ENCODE measurements at places on chromosomes 4 and X.

DNA sequence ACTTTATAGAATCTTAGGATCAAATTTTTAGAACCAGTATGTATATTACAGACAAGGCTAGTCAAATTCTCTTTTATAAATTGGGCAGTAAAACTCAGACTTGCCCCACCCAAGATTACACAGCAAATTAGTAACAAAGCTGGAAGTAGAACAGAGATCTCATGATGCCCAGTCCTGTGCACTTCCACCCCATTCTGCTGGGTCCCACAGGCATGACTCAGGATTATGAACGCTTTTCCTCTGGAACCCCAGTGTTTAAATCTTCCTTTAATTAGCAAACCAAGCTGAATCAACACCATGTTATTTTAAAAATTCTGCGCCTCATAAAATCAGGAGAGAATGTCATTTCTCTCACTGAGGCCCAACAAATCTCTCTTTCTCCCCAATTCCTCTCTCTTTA is 1.5 kb upstream of the IL13RA2 start:
- DNase-seq: no peak

- DNase-seq: no peak
Observed at GRCh38 chr4:14396183-14396582, 606.1 kb upstream of the CPEB2 start.

- DNase-seq: no peak
Observed at GRCh38 chrX:3232262-3232923, 114.1 kb downstream of the MXRA5 start.

DNA sequence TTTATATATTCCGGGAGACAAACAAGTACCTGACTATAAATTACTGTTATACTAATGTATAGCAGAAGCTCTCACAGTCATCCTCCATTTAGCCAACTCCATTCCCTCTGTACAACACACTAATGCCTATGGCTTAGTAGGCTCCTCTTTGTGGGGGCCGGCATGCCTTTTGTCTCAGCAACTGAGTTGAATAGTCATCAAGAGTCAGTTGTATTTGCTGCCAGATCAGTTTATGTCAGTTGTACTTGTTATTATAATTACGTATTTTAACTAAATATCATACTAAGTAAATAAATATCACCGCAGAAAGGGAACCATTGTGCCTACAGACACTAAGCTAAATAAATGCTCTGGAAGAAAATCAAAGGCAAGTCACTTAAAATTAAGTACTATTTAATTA is 9.9 kb downstream of the PRMT9 start:
- no peak for DNase-seq

DNA sequence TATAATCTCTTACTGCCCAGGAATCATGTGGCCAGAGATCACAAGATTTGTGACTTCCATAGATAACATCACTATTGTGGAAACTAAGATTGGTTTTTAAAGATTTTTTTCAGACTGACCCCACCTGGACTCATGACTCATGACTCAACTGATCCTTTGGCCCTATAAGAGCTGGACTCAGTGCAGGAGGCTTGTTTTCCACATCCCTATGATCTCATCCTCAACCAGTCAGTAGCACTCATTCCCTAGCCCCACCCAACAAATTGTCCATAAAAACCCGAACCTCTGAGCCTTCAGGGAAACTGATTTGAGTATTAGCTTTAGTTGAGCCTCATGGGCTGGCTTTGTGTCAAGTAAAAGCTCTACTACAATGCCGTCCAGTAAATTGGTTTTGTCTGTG is 7.9 kb upstream of the NOCT start:
- no peak for DNase-seq

GRCh38 chr4:102453827-102454226 is 47.3 kb upstream of the NFKB1 start:
- DNase-seq: no peak

GRCh38 chr4:33485111-33485510 is 2759.2 kb downstream of the ARAP2 start:
- DNase-seq: no peak

DNA sequence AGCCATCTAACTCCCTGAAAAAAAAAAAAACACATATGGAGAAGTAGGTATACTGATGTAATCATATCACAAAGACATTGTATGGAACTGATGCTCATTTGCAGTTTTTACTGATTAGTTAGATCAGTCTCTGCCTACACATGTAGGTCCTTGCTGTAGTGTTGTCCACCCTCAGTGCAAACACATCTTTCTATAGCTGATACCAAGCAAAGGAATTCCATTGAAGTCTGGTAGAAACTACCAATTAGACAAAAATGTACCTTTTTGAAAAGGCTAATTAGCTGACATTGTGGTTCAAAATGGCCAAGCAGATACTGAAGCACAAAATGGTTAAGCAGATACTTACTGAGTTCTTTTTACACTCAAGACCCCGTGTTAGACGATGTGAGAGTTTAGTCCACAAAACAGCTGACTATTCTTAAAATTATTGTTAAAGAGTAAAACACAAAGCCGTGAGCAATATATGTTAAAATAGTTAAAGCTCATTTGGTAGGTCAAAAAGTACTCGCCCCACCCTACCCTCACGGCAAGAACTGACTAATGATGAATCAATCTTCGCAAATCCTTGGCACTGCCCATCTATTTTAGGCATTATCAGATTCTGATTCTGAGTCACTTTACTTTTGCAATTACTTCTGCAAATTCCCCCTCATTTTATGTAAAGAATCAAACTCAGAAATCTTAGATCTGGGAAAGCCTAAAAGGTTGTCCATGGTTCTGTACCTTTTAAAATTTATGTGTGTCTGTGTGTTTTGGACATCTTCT is 40.4 kb downstream of the COL4A6 start:
- no peak for DNase-seq

GRCh38 chr4:150219841-150220240 is 141.6 kb downstream of the DCLK2 start:
- no peak for DNase-seq

- no peak for DNase-seq
Observed at GRCh38 chr4:5112333-5113095, 61.2 kb downstream of the STK32B start.

DNA sequence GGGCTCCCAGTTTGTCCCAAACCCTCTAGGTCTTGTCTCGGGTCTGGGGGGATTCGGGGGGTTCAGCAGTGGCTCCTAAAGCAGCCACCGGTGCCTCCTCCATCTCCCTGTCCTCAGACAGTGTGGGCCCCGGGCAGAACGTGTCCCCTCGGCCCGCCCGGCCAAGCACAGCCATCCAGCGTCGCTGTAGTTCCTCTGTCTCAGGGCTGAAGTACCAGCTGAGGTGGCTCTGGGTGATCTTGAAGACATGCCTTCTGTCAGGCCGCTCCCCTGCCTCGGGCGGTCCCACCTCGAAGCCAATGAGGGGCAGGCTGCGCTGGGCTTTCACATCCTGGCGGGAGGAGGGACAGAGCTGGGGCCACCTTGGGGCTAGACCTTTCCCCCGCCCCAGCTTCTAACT is 5.9 kb downstream of the TSR2 start:
- DNase-seq: no peak

- no peak for DNase-seq
Observed at GRCh38 chr4:95367824-95368223, 180.9 kb downstream of the UNC5C start.

- peak; percentile 67 for DNase-seq
Observed at GRCh38 chr4:145808021-145808650, 128.2 kb downstream of the C4orf51 start.

- DNase-seq: peak; percentile 86
Observed at GRCh38 chr4:182245541-182246215, 2.5 kb downstream of the TENM3 start.

- DNase-seq: no peak
Observed at GRCh38 chr4:140092094-140092851, 61.7 kb downstream of the MAML3 start.

GRCh38 chr4:173237152-173237551 is 68.5 kb downstream of the GALNT7 start:
- no peak for DNase-seq

GRCh38 chrX:103338663-103339062 is 8.6 kb downstream of the TCEAL7 start:
- no peak for DNase-seq

DNA sequence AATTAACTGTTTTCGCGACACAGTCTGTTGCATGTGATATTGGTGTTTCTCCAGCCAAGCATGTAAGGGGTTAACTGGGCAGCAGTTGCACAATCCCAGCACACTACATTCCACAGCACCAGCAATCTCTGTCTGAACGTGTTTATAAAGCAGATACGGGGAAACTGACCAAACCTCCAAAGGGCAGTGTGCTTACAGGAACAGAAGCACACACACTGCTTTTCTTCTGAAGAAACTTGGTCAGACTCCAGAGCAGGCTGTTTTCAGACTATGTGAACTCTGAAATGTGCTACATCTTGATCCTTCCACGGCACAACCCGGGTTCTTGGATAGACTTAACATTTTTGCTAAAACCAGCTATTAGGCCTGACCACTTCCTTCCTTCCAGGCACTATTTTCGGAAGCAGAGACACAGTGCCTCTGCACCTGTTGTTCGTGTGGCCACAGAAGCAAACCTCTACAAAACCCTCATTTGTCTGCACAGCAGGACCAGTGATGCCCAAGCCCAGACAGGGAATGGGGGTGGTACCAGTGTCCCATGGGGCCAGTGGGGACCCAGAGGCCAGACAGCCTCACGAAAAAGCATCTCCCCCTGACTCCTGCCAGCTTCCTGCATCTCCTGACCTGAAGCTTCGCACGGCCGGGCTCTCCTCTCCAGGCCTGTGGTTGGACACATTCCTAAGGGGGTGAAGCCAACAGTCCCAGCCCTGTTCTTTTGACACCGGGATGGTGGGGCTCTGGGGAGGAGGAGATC is 90.1 kb downstream of the IRF2 start:
- DNase-seq: peak; percentile 79

DNA sequence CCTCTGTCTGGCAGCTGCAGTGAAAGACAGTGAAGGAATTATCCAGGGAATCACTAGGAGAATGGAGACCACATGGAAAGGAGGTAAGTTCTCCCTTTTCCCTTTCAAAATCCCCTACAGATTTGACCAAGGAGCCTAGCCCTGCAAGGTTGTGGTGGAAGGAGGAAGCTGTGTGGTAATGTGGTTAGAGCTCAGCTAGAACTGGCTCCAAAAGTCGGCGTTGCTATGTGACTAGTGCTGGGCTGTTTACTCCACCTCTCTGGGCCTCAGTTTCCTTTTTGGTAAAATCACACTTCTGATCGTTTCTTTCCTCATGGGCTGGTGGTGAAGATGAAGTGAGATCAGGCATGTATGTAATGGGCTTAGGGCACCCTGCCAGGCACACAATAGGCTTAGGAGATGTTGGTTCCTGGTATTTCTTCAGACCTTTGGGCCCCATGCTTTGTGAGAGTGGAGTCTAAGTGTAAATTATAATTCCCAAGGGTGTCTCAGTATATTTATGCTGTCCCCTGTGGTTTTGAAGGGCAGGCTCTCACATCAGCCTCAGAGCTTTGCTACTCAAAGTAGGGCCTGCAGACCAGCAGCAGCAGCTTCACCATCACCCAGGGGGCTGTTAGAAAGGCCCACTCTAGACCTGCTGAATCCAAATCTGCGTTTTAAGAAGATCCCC is 183.7 kb upstream of the BCOR start:
- DNase-seq: no peak

GRCh38 chr4:95142932-95143331 is 385.2 kb downstream of the BMPR1B start:
- DNase-seq: no peak

GRCh38 chr4:150782921-150783320 is 201.0 kb downstream of the MAB21L2 start:
- no peak for DNase-seq

GRCh38 chr4:62320612-62321011 is 1120.5 kb downstream of the ADGRL3 start:
- DNase-seq: no peak

- DNase-seq: no peak
Observed at GRCh38 chr4:167581449-167581965, 347.2 kb upstream of the SPOCK3 start.

GRCh38 chrX:18681996-18682395 is 10.1 kb upstream of the RS1 start:
- no peak for DNase-seq

DNA sequence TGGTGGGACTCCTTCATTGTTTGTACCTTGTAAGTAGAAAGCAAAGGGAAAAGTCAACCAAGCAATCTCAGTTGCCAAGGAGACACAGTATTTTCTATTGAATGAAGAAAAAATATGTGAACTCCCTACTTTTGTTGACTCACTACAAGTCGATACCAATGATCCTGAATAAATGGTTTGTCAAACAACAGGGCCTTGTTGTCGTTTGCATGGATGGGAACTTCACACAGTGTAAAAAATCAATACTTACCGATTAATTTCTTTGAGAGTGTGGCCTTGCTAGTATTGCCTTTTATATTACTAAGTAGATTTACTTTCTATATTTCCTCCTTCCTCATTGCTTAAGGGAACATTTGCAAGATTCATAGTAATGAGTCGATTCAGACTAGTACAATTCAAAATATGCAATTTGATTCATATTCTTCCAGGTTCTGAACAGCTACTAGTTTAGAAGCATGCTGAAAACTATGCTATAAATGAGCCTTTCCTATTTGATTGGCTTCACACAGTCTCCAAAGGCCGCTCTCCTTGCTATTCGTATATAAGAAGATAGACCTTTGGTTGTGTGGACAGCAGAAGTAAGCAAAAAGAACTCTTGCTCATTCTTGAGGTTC is 108.0 kb downstream of the ZNF330 start:
- no peak for DNase-seq

DNA sequence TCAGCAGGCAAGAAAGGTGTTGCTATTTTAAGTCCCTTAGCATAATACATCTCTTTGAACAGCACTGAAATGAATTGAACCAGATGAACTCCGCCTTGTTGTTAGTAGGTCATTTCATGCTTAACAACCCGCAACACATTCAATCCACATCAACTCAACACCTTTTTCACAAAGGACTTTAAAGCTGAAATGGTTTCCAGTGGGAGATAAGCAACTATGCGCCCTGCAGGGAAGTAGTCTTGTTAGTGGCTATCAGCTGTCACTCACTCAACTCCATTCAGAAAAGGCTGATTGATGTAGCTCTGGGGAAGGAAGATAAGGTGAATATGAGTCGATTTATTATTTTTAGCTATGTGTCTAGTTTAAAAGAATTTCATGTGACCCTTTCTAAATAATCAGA is 46.0 kb downstream of the ATP8A1 start:
- DNase-seq: no peak

- no peak for DNase-seq
Observed at GRCh38 chrX:25807022-25807421, 331.1 kb upstream of the MAGEB18 start.

DNA sequence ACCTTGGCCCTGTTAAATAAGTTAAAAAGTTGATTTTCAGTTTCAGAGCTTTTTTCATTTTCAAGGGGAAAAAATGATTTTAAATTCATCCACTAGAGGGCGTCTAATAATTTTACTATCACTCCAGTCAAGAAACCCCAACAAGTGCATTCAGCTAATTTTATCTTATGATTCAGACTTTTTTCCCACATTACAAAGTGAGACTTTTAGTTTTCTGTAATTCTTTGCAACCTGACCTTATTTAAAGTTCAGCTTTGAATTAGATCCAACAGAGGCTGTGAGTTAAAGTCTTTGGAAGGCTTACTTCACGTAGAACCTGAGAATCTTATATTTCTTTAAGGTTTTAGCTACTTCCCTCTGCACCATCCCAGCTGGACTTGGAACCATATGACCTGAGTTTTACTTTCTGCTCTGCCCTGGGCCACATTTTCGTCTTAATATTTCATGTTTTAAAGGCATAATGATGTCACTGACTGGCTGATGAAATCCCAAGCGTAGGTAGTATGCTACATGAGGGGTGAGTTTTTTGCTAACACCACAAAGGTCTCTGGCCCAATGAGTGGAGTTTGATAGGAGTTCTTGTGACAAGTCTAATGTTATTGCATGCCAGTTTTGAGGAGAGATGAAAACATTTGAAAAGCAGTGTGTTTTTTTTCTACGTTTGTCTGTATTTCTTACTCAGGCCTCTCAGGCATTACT is 7.2 kb downstream of the GNRHR start:
- no peak for DNase-seq

All from AG09309 (cell line).